ENCODE measurements at places on chromosomes 3 and 15. TPM values are rescaled to one million over a fixed set of nuclear protein-coding genes. Genes with fewer than 3 reads are reported as not detected.

- no peak for DNase-seq
Measured at GRCh38 chr3:167913219-167913835, 177.8 kb downstream of the SERPINI1 start.

DNA sequence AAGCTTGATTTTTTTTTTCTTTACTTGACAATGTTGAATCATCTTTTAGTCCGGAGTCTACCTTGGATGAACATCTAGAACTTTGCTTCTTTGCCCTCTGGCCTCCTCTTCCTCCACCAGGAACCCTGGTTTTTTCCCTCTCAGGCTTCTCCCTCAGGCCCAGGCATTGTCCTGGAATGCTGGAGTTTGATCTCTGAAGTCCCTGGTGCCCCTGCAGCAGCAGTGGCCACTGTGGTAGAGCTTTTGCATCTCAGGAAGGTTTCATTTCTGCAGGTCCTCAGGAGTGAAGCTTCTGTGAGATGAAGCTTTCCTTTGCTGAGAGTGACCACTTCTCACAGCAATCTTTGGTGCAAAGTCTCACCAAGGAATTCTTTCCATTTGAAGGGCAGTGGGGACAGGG is 39.0 kb upstream of the NEDD4 start:
- no peak for DNase-seq

- DNase-seq = no peak
Measured at GRCh38 chr15:58981808-58982475, 5.5 kb upstream of the RNF111 start.

DNA sequence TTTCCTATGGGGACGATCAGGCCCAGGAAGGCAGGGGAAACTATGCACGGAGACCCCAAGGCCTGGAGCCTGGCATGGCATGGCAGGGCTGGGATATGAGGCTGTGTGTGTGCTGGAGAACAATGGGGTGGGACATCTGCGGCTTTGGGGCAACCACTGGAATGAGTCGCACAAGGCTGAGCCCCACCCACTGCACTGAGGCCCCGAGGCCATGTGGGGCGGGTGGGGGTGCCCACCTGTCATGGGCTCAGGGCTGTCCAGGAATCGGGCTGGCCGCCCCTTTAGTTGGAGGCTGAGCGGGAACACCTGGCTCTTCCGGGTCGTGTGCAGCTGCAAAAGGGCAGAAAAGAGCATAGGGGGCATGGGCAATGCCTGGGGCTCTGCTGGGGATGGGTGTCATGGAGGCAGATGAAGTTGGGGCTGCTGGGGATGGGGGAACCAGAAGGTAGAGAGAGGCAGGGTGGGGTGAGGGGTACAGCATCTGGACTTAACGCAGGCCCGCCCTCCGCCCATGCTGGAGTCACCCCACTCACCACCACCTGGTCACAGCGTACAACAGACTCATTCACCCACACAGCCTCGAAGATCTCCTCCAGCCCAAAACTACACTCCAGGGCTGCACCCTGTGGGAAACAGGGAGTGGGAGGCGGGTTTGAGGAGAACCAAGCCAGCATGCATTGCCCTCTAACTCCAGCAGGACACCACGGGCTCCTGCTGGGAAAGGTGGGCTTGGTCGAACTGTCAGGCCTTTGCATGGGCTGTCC is 31.1 kb downstream of the PLXND1 start:
- no peak for DNase-seq

The TGM4 gene
- not detected for total RNA-seq

The FGD5 gene
- 21.8 TPM for total RNA-seq

The ATP13A5 gene
- not detected for total RNA-seq

The TP63 gene
- 0.27 TPM for total RNA-seq

DNA sequence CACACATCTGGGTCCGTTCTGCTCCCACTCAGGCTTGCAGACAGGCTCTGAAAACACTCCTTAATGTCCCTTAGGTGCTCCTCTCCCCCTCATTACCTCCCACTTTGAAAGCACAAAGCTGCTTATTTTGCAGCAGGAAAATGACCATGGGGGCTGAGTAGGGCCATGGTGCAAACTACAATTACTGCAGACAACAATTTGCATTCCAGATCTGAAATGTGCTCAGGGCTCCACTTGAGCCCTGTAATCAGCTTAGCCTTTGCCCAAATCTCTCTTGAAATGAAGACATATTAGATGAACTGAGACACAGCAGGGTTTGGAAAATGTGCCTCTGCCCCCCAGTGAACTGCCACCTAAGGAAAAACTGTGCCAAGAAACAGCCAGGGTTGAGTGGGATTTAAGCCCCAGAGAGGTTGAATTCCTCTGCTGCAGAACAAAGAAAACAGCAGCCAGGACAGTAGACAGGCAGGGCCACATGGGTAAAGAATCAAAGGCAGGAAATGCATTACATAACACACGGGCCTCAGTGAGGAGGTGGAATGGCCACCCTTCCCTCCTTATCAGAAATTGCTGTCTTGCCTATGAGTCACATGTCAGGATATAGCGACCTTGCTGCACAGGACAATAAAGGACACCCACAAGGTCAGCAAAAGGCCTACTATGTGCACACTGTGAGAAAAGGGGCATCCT is 126.8 kb upstream of the ARHGEF3 start:
- no peak for DNase-seq

DNA sequence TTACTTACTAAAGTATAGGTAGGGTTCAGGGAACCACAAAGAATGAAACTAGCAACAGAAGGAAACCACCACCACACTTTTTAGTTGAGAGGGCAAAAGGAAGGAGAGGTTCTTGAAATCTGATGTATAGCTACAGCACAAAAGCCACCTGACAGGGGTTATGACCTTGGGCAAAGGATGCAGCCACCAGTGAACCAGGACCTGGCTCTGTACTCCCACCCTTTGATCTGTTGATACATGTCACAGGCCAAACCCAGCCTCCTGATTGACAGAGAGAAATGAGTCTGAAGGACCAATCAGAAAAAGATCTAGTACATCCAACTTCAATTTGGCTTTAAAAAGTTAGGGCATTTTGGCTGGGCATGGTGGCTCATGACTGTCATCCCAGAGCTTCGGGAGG is 20.0 kb upstream of the BLM start:
- no peak for DNase-seq

DNA sequence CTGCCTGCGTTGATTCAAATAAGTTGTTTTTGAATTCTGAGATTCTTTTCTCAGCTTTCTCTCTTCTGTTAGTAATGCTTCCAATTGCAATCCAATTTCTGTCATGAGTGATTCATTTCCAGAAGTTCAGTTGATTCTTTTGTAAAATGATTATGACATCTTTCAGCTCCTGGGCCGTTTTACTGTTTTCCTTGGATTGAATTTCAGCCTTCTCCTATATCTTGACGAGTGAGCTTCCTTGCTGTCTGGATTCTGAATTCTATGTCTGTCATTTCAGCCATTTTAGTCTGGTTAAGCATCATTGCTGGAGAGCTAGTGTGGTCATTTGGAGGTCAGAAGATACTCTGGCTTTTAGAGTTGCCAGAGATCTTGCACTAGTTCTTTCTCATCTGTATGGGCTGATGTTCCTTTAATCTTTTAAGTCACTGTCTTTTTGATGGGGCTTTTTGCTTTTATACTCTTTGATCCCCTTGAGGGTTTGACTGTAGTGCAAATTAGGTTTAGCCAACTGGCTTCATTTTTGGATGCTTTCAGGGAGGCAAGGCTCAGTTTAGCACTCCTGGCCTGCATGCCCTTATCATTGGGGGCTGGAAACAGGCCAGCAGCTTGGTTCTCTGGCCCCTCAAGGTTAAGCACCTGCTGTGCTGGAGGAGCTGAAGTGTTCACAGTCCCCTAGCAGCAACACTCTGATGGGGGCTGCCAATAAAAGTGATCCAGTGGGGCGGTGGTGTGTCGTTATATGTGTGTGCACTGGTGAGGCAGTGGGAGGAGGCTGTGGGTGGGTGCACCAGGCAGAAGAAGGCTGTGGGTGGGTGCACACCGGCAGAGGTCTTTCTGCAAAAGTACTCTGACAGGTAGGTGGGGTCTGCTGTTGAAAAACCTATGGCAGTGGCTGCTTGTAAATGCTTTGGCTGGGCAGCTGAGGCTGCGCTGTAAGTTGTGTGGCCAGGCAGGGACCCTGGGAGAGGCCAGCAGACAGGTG is 51.2 kb downstream of the MCTP2 start:
- no peak for DNase-seq

- no peak for DNase-seq
Measured at GRCh38 chr3:167397826-167398225, 17.7 kb upstream of the ZBBX start.

- no peak for DNase-seq
Measured at GRCh38 chr3:152638707-152639450, 196.1 kb upstream of the P2RY1 start.

GRCh38 chr3:101680466-101680865 is 3.5 kb upstream of the ZBTB11 start:
- no peak for DNase-seq

The THRB gene
- 5.7 TPM for total RNA-seq

GRCh38 chr3:194688200-194688740 is 2.6 kb downstream of the FAM43A start:
- peak; percentile 51 for DNase-seq

DNA sequence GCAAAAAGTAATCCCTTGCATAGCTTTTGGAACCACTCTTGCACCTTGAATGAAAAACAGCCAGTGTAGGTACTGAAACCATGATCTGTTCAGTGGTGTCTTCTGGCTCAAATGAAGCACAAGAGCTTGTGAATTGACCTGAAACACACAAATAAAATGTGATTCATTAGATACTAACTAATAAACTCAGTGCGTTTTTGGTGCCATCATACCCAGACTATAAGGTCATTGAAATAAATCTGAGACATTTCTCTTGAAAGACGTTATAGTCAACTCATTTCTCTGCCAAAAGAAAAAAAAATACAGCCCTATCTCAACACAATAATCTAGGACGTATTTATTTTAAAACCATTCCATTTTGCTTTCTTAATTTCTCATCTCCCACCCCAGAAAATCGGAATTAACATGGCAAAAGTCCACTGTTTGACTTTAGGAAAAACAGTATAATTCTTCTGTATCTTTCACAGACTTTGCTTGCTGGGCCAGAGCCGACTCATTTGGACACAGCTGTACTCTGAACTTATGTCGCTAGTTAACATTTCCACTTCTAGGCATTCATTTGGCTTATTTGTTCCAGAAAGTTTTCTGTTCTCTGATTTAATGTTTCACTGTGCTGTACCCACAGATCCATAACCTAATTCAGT is 284.9 kb upstream of the TBL1XR1 start:
- no peak for DNase-seq

The CIDEC gene
- under 0.01 TPM for total RNA-seq

- DNase-seq = no peak
Measured at GRCh38 chr3:171157286-171157685, 130.8 kb upstream of the SLC2A2 start.

- DNase-seq = no peak
Measured at GRCh38 chr3:27570421-27571106, 86.4 kb upstream of the SLC4A7 start.

GRCh38 chr15:92391640-92392039 is 2.0 kb upstream of the ST8SIA2 start:
- DNase-seq = no peak

DNA sequence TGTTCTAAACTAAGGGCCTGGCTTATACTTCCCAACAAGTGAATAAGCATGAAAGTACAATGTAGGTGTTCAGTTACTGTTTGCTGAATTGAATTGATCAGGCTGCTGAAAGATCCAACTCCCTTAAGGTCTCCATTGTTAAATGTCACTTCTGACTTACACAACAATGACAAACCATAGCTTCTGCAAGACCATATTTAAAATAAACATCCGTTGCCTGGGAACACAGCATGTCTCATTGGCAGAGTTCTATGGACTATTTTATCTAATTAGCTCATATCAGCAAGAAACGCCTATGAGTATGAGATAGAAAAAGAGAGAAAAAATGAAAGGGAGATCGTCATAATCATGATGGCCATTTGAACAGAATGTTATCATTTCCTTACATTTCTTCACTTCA is 605.4 kb downstream of the FGF12 start:
- no peak for DNase-seq

- DNase-seq = no peak
Measured at GRCh38 chr3:42195879-42196330, 70.1 kb downstream of the CCK start.

GRCh38 chr15:45112143-45112590 is 1.8 kb downstream of the DUOX2 start:
- no peak for DNase-seq

The GOLGA6B gene
- total RNA-seq = not detected

- DNase-seq = no peak
Measured at GRCh38 chr15:59373215-59373614, 544 bp upstream of the MYO1E start.

- no peak for DNase-seq
Measured at GRCh38 chr3:71724584-71725270, 475 bp downstream of the EIF4E3 start.

DNA sequence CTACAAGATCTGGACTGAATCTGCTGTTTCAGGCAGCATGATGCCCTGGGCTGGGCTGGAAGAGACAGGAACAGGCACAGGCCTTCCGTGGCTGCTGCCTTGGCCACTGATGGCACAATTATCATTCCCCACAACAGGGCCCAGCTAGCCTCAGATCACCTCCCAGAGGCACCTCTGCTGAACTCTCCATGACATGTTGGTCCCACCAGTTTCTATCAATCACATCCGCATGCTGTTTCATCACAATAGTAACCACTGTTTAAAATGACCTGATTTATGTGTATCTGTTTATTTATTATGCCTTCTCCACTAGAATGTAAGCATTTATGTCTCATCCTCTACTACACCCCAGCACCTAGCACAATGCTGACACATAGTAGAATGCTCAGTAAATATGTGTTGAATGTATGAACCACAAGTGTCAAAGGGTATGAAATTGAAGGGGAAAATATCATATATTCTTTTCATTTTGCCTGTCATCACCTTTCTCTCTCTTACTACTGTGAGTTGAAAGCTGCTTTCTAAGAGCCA is 32.7 kb upstream of the ZBTB38 start:
- DNase-seq = no peak

DNA sequence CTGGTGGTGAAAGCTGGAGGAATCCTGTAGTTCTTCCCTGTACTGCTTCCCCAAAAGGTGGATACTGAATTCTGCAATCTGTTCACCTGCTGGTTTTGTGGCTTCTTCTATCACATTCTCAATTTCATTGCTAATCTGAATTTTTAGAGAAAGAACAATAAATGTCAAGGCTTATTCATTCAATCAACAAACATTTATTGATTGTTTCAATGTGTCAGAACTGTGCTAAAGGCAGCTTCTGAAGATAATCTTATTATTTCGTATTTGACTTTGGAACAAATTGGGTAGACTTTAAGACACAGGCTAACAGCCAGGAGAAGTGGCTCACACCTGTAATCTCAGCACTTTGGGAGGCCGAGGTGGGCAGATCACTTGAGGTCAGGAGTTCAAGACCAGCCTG is 46.8 kb downstream of the IMPG2 start:
- no peak for DNase-seq

DNA sequence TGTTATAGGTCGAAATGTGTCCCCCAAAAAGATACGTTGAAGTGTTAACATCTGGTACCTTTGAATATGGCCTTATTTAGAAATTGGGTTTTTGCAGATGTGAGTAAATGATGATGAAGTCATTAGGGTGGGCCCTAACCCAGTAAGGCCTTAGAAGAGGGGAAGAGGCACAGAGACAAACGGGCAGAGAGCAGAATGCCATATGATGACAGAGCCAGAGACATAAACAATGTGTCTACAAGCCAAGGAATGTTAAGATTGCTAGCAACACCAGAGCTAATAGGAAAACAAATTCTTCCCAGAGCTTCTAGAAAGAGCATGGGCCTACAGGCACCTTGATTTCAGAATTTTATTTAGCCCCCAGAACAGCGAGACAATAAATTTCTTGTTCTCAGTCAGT is 693.1 kb upstream of the NECTIN3 start:
- DNase-seq = no peak

Measured in hematopoietic multipotent progenitor cell (in vitro differentiated cells).